ENCODE measurements at places on chromosomes 4 and X.

- no peak for DNase-seq
Measured at GRCh38 chrX:11053351-11053750, 57.8 kb upstream of the HCCS start.

DNA sequence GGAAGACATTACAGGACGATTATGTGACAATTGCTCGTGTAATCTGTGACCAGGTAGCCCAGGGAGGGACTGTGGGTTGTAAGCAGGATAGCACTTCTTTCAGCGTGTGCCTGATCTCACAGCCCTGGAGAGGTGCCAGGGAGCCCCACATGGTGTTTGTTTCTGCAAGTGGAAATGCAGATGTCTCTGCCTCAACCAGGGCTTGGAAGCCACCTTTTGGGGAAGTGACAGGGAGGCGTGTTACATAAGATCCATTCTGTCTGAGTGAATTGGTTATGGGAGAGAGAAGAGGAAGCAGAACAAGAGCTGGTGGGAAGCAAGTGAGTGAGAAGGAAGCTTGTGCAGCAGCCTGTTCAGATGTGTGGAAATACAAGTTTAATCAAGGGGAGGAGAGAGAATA lies 104.5 kb upstream of the GATB start:
- no peak for DNase-seq

DNA sequence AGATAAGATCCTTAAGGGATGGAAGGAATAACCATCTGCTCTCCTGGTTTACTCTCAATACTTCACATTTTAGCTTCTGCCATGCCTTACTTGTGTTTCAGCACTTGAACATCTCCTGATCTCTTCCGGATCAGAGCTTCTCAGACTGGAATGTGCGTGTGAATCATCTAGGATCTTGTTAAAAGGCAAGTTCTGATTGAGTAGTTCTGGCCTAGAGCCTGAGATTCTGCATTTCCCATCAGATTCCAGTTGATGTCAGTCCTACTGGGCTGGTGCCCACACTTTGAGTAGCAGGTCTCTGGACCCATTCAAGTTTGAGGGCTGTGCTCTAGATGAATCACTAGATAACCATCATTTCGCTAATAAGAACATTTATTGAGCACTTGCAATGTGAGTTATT lies 20.0 kb downstream of the NDP start:
- no peak for DNase-seq

- no peak for DNase-seq
Measured at GRCh38 chr4:69639542-69639941, at the start of gene UGT2A2. UGT2A2 (minus strand) TSS chr4:69639642; CDS start chr4:69639640, 2 bp downstream.

GRCh38 chr4:6614701-6615230 lies 25.7 kb upstream of the MRFAP1 start:
- no peak for DNase-seq

- DNase-seq: no peak
Measured at GRCh38 chr4:32161392-32161791, 1441.2 kb downstream of the PCDH7 start.

All from substantia nigra (tissue), 51 donors.